AML-193 (cell line): ENCODE measurements at places on chromosomes 7 and 10.

GRCh38 chr7:5671046-5671445 is 110.4 kb downstream of the RNF216 start:
- DNase-seq: no peak

DNA sequence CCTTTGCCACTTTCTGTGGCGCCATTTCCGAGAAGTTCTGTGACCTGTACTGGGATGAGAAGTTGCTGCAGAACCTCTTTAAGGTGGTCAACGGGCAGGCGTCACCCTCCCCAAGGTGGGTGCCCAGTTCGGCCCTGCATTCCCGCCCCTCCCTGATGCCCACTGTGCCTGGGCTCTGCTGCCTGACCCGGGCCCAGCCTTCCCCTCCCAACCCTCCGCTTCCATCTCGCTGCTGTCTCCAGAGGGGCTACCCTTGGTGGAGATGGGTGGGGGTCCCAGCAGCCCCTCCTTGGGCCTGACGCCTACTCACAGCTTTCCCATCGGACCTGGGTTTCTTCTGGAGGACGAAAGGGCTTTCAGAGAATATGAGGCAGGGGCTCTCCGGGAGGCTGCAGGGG is 30.5 kb upstream of the UTF1 start:
- no peak for DNase-seq

GRCh38 chr7:46658281-46658680 is 737.2 kb upstream of the IGFBP3 start:
- no peak for DNase-seq

DNA sequence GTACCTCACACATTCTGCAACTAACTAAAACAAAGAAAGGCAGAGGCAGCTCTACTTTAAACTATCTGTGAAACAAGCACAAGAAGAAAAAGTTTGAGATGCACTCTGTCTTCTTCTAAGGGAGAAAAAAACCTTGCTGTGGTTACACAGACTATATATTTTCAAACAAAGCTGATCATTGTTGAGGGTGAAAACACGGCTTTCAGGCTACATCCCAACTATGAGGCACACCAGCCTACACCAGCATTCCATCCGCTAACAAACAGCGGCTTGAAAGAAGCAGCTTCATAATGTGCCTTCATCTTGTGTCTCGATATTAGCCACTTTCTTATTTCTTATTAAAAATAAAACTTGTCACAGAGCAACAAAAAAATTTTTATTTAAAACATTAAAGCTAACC is 79.1 kb downstream of the USP6NL start:
- DNase-seq: no peak

DNA sequence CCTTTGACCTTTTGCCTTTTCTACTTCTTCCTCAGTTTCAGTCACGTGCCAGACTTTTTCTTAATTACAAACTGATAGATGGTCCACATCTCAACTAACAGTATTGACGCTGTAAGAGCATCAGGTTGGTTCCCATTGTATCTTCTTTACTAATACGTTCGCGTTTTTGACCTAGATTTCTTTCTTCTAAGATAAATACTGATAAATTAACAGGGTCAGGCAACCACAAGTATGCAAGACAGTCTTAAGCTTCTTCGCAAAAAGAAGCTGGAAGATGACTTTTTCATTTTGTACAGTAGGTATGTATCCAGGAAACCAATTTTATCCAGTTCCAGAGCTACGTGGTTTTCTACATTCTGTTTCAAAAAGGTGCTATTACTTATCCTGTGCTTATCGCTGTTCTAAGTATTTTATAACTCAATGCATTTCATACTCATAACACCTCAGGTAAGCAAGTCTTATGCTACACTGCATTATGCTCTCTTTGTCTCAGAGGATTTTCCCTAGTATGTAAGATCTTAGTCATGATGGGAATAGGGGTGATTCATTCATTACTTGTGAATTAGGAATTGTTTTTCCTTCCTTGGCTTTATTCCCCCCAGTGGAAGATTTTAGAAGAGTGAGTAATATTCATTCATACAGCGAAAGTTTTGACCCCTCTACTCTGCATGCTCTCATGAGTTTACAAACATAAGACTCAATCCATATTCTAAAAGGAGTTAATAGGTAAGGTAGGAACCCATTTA is 955 bp downstream of the DUS4L start:
- DNase-seq: no peak

GRCh38 chr10:4514445-4515108 is 311.4 kb upstream of the AKR1E2 start:
- DNase-seq: no peak

- peak; percentile 16 for DNase-seq
Observed at GRCh38 chr7:82617156-82617555, 173.6 kb upstream of the CACNA2D1 start.

DNA sequence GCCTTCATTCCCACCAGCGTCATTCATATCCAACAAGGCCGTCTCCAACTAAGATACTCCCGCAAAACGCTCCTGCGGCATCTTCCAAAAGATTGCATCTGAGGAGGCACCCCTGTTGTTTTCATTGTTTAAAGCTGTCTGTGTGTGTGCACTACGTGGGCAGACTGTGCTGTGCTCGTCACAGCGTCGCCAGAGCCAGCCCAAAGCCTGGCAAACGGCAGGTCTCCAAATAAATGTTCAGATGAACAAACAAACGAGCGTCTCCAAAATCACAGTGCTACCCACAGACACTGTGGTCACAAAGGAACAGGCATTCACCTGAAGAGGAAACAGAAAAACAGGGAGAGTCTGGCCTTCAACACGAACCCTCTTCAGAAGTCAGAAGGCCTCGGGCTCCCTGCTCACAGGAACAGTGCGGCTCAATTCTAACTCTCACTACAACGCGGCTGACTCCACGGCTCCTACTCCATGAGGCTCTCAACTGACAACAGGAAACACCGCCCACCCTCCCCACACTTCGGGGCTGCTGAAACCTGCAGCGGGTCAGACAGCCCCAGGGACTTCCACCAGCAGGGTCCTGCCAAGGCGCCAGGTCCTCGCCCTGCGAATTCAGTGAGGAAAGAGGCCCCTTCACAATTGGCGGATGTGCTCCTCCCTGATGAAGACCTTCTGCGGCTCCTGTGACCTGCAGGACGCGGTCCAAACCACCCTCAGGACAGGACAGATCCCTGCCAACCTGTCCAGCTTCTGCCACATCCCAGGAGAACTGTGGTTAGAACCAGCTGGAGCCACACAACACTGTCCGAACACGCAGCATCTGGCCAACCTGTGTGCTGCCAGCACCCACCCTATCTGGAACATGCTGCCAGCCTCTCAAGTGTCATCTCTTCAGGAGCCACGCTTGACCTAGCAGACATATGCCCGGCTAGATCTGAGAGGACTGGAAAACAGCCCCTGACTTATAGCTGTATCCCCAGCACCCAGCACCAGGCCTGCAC is 36.1 kb downstream of the MAD1L1 start:
- DNase-seq: no peak

- DNase-seq: no peak
Observed at GRCh38 chr10:34236931-34237330, 578.2 kb downstream of the PARD3 start.

- no peak for DNase-seq
Observed at GRCh38 chr10:133231946-133232574, 2.0 kb downstream of the UTF1 start.

DNA sequence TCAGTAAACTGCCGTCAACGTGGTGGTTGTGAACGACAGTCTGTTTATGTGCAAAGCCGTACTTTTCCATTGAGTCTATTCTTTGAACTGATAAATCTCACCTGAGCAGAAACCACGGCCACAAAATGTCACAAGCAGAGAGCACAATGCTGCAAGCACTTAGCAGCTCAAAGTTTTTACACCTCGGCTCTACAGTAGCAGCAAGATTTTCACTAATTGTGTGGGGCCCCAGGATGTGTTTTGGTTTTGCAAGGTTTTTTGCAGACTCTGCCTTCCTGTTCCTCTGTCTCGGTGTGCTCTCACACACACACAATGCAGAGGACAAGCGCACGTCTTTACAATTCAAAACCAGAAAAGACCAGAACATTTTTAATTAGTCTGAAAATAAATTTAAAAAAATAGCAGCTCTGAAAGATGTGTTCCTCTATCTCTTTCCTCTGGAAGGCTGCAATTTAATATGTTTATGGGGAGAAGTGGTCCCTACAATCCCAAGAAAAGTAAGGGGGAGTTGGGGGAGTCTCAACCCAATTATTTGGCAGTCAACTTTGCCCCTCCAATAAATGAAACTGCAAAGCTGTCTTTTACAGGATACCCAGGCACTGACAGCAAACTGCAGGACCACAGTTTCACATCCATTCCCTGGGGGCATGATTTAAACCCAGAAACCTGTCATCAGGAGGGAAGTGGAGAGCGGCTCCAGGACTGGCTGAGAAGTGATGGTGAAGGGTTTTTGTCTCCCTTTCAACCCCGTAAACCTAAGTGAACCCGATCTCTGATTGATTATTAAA is 73.8 kb upstream of the SFMBT2 start:
- DNase-seq: no peak

DNA sequence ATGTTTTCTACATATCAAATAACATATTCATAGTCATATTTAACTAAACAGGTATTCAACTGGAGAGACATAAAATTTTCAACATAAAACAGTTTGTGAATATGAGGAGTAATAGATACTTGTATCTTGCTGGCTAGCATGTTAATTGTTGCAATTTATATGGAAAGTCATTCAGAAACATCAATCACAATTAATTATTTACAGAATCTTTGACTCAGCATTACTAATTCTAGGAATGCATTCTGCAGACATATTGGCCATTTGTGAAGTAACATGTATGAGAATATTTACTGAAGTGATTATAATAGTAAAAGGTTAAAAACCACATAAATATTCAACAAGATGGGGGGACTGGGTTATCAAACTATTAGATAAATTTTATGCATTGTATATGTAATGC is 203.7 kb downstream of the TSPAN12 start:
- DNase-seq: no peak

GRCh38 chr7:35556515-35557471 is 138.1 kb downstream of the HERPUD2 start:
- DNase-seq: peak; percentile 37

DNA sequence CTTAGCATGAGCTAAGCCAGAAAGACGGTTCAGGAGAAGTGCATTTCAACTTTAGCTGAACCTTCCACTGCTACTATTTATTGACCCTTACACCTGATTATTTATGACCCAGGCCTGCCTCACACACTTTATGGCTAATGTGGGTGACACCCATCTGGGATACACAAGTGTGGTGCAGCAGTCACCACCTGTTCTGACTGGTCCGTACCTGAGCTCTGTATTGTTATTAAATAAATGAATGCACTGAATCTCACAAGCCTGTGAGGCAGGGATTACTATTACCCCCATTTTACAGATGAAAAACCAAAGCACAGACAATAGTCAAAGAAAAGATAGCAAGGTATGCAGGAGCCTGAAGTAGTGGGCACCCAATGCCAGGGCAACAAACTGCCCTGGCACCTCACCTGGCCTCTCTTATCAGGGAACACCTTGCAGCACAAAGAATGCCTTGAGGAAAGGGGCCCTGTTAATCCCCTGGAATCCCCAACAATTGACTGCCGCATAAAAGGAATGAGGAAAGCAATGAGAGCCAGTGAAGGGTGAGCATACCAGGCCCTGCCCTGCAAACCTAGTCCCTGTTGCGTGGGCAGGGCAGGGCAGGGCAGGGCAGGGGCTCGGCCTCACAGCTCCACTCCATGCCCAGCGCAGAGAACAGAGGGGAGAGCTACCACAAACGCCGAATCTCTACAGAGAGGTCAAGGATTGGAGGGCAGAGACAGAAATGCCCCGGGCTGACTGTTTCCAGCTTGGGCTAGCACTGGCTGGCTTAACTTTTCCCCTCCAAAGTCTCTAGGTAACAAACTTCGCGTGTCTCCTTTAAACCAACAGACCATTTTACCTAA is 1.3 kb downstream of the ANXA11 start:
- no peak for DNase-seq

DNA sequence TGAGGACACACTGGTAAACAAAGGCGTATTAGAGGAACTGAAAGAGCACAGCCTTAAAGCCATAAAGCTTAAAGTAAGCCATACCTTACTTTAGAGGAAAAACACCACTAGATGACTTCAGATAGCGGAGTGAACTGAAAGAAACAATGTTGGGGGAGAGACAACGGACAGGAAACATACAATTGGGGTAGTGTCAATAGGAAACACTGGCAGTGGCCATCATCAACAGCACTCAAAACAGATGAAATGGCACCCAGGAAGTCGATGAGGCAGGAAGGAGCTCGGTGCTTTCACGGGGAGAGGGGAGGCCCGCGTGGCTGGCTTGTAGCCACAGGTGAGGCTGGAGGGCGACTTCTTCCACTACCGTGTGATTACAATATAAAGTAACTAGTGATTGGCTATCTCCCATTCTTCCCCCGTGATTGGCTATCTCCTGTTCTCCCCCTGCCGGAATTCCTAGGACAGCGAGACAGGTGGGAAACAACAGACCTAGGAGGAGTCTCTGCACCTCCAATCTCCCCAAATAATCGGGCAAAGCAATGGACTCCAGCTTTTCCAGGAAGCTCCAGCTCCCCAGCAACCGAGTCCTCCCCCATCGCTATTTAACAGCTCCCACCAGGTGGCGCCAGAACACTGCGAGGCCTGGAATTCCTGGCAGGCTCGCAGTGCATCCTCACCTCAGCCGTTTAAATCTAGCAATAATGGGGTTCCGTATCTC is 2.4 kb upstream of the TAS2R38 start:
- DNase-seq: peak; percentile 63

DNA sequence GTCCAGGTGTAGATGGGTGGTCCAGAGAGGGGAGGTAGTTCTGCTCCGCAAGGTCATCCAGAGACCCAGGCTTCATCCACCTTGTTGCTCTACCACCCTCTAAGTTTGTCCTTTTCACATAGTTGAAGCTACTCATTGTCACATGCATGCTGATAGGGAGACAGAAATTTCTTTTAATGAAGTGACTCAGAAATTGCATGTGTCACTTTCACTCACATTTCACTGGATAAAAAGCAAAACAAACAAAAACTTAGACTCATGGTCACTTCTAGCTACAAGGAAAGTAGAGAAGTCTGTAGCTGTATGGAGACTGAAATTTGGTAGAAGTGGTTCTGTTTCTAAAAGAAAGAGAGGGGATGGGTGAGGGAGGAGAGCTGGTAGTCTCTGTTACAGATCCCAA is 161.9 kb downstream of the SORCS3 start:
- no peak for DNase-seq

DNA sequence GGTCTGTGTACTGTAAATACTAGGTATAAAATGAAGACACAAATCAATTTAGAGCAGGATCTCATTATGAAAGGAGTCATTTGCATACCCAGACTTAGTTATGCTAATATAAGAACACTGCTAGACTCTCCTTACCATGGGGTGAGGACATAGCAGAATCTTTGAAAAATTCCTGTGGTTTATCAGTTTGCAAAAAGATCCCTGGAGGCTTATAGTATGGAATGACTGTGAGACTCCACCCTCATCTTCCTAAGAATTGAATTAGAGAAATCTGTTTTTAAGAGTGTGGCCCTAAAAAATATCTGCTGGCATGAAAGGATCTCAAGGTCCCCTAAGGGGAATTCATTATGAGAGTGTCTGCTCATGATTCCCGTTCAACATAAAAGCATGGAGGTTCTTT is 63.2 kb downstream of the WNT2 start:
- no peak for DNase-seq

GRCh38 chr7:2517678-2518507 is 1.7 kb upstream of the LFNG start:
- DNase-seq: no peak
